ENCODE measurements at places on chromosomes 12 and 14.

GRCh38 chr14:38290601-38291188 is 34.8 kb upstream of the CLEC14A start:
- DNase-seq, result no peak

DNA sequence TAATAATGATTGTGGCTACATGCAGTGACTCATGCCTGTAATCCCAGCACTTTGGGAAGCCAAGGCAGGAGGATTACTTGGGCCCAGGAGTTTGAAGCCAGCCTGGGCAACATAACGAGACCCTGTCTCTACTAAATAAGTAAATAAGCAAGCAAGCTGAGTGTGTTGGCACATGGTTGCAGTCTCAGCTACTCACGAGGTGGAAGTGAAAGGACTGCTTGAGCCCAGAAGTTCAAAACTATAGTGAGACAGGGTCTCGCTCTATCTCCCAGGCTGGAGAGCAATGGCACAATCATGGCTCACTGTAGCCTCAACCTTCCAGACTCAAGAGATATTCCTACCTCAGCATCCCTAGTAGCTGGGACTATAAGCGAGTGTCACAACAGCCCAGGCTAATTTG is 64.7 kb downstream of the RPS6KA5 start:
- DNase-seq, result no peak

- DNase-seq, result no peak
These were observed 12.2 kb upstream of the FOXG1 start for GRCh38 chr14:28754209-28754985.

- no peak for DNase-seq
These were observed 368.1 kb downstream of the GRIN2B start for GRCh38 chr12:13613297-13613696.

- DNase-seq, result no peak
These were observed 96.8 kb upstream of the NTF3 start for GRCh38 chr12:5335069-5335468.

DNA sequence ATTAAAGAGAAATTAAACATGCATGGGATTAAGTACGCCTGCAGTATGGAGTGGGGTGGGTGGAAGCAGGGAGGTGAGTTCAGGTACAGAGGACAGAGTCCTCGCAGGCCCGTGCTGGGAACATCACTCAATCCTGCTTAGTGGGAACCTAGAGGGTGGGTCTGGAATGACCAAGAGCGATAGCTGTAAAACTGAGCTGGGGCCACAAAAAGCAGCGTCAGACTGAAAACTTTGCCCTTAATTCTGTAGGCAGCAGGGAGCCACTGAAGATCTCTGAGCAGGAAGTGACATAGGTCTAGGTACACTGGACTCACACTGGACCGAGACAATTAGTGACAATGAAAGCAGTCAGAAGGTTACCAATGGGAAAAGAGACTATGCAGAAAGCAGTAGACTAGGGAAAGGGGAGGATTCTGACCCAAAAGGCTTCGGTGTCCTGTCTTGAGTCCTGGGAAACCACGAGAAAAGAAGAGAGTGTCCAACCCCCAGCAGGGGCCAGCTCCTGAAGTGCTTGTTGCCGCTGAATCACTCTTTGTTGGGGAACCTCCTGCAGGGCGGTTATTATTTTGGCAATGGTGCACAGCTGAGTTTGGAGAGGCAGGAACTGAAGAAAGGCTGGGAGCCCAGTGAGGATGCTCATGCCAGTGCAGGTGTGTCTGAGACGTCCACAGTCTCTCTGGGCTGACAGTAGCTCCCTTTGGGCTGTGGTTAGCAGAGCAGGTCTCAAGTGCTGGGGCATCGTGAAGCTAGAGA is 97.4 kb downstream of the PLXNC1 start:
- DNase-seq, result no peak

GRCh38 chr12:11920231-11920630 is 150.5 kb upstream of the BCL2L14 start:
- no peak for DNase-seq

- DNase-seq, result no peak
These were observed 227.1 kb upstream of the DDHD1 start for GRCh38 chr14:53380052-53380866.

- no peak for DNase-seq
These were observed 336.8 kb downstream of the NAV3 start for GRCh38 chr12:78167510-78167909.

DNA sequence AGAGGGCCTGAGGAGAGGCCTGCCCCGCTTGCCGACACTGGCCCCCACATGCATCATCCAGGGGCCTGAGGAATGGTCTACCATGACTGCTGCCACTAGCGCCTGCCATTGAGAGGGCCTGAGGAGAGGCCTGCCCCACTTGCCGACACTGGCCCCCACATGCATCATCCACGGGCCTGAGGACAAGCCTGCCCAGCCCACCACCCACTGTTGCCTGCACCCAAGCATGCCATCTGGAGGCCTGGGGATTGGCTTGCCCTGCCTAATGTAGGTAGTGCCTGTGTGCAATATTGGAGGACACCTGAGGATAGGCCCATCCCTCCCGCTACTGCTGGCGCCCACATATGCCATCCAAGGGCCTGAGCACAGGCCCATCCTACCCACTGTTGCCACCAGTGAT is 24.4 kb downstream of the CYP46A1 start:
- DNase-seq, result no peak

DNA sequence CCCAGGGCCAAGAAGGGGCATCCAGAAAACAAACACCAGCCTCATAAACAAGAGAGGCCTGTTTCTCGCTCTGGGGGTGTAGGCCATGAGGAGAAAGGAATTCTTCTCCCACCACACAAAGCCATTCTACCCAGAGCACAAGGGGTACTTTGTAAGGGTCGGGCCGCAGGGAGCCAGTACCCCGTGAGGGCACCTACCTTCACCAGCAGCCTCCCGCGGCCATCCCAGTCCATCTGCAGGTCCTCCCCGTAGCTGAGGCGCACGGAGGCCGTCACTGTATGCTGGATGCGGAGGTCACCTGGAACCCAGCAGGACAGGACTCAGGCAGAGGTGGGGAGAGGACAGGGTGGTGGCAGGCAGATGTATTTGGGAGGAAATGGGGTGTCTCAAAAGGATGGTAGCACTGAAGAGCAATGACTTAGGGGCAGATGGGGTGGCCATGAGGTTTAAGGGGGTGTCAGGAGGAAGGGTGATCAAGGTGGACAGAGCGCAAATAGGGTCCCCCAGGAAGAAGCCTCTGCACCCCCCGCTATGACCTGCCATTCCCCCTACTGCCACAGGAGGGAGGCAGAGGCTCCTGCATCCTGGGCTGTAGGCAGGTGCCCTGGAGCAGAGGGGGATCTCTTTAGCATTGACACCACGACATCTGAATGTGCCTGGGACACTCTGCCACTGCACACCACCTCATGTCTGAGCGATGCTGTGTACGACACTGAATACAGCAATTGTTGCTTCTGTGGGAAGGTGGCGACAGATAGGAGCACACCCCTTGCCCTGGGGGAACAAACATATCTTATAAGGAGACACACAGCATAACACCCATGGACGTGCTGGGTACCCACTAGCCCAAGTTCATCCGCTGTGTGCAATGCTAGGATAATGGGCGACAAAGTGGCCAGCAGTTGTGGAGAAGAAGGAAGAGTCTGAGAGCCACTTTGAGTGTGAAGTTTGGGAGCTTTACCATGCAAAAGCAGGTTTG is 61.4 kb downstream of the VWF start:
- peak; percentile 1 for DNase-seq

DNA sequence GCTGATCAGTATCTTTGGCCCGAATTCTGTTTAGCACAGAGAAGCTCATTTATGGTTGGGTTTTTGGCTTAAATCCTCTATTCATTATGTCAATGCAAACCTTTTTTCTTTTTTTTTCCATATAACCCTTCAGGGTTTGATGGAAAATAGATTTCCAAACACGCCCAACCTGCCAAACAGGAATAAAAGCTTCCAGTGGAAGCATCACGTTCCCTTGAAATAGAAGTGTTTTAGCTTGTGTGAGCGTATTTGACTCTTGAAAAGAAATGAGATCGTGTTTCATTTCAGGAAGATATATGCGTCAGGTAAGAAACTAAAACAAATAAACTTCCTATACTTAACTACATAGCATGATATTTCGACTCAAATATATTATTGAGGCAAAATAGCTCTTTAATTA is at the start of gene PIK3C2G:
Gene PIK3C2G (plus strand): TSS at position 246 of the 400 bp plus-strand sequence. CDS start 20,564 bp downstream, outside the sequence.
- DNase-seq, result no peak

GRCh38 chr12:87302126-87302745 is 727.0 kb downstream of the C12orf50 start:
- no peak for DNase-seq

- DNase-seq, result no peak
These were observed 20.9 kb downstream of the ZC2HC1C start for GRCh38 chr14:75090353-75090752.

DNA sequence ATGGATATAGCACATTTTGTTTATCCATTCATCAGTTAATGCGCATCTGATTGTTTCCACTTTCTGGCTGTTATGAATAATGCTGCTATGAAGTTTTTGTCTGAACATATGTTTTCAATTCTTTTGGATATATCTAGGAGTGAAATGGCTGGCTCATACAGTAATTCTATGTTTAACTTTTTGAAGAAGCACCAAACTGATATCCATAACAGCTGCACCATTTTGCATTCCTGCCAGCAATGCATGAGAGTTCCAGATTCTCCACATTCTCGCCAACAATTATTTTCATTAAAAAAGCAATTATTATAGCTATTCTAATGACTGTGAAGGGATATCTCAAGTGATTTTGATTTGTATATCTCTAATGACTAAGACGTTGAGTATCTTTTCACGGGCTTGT is 89.9 kb upstream of the PPP4R3A start:
- no peak for DNase-seq

All from DMS 273 treated with DMSO at 0.1 percent for 48 hours (cell line).